ENCODE measurements at places on chromosomes 5 and 9. TPM values are rescaled to one million over a fixed set of nuclear protein-coding genes. Genes with fewer than 3 reads are reported as not detected.
A peak's percentile ranks its signal among the peaks of the same experiment; 100 is the strongest.

FREM1 gene
- total RNA-seq: 0.42 TPM

DNA sequence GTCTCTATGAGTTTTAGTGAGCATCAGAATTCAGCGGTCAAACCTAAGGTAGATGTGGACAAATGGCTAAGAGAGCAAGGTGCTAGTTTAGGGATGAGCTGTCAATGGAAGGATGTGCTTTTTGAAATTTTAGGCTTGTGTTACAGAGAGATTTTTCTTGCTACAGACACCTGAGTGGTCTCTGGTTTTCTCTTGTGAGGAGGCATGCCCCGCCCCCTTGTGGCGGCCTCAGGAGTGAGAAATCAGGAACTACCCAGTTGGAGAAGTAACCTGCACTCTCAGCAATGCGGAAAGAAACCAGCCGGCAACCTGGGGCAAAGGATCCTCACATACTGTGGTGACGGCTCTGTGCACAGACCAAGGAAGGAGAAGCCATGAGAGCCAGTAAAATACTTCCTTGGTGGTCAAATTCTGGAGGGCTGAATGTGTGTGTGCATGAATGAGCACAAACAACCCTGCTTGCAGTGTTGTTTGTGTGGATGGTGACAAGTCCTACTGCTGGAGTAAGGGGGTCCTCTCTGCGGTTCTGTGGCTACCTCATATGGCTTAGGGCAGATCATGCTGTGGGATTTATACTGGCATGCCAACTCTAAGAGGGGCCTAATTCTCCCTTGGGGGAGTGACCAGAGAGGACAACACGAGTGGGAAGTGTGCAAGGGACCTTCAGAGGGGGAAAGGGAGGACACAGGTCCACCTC lies 16.7 kb upstream of the HSD17B4 start:
- ATAC-seq: no peak

PLK2 gene
- total RNA-seq: 54.4 TPM

GRCh38 chr9:22158927-22159346 lies 149.8 kb upstream of the CDKN2B start:
- peak; percentile 47 for ATAC-seq

AQP7 gene
- 0.86 TPM for total RNA-seq

- peak; percentile 73 for ATAC-seq
Observed at GRCh38 chr9:36748322-36748899, 175.7 kb downstream of the MELK start.

GRCh38 chr9:83027153-83027891 lies 35.6 kb downstream of the RASEF start:
- peak; percentile 98 for ATAC-seq

- no peak for ATAC-seq
Observed at GRCh38 chr5:102856389-102856777, 101.3 kb downstream of the PAM start.

DNA sequence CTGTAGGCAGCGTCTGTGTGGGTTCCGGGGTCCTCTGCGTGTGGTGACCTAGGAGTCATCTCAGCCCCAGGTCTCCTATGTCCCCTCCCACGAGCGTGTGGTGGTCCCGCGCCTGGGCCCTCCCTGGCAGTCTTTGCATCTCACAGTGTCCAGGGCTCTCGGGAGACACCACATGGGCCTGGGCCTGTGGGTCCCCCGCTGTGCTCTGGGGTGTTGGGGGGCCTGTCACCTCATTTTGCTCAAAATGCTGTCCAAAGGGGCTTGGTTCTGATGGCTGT lies 27.1 kb downstream of the CEP72 start:
- ATAC-seq: no peak

FIBCD1 gene
- total RNA-seq: 0.40 TPM

DNA sequence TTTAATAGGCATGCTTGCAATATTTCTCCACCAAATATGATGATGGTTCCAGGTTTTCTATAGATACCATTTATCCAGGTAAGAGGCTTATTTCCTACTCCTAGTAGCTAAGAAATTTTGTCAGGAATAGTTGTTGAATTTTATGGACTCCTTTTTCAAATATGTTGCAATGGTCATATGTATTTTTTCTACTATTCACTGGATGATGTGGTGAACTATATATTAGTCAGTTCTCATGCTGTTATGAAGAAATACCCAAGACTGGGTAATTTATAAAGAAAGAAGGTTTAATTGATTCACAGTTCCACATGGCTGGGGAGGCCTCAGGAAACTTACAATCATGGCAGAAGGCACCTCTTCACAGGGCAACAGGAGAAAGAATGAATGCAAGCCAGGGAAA lies 141.1 kb upstream of the NR3C1 start:
- no peak for ATAC-seq

MAMDC2 gene
- 0.24 TPM for total RNA-seq

- ATAC-seq: no peak
Observed at GRCh38 chr5:176876506-176877431, 22.4 kb downstream of the HK3 start.

- ATAC-seq: peak; percentile 66
Observed at GRCh38 chr9:130990978-130991777, 17.8 kb upstream of the LAMC3 start.

LHX2 gene
- total RNA-seq: 1.1 TPM

DBH gene
- total RNA-seq: 1.0 TPM

DNA sequence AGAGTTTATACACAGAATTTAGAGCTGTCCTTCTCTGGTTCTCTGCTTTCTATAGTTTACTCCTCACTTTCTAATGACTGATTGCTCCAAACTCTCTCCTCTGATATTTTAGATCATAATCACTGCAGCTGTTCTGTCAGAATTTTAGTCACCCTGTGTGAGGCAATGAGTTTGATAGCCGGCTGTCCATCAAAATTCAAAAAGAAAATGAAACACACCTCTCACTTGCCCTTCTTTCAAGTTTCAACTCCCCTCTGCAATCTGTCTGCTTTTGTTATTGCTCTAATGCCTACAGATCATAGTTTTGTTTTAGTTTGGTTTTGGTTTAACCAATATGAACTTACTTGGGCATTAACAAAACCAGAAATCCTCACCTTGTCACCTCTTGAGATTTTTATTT lies 23.3 kb upstream of the ABLIM3 start:
- no peak for ATAC-seq
